GM19239 (cell line): ENCODE measurements at places on chromosomes 6 and 20.

DNA sequence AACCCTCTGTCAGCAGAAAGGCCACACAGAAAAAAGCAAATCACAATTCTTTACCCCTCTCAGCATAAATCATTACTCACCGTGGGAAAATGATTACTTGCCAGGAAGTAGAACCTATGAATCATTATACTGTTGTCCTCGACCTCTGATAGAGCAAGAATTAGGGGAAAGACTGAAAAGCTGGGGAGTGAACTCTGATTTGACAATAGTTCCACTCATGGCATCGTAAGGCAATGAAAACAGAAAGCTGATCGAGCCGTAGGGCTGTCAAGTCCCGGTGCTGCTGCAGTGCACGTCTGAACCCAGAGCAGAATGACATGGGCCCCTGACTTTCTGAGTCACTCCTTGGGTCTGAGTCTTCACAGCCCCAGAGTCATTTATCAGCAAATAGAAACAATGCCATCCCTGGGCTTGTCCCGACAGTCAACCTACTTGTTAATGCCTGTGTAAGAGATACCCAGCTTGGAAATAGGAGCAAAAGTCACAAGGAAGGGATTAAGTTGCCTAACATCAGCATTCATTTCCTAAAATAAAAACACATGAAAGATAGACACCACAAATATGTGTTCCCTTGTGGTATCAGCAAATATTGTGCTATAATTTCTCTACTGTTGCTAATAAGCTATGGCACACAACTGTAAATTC, 224.8 kb upstream of the MARCKS start:
- DNase-seq, result no peak

- DNase-seq, result no peak
Measured at GRCh38 chr6:155212106-155212505, 51.7 kb upstream of the CLDN20 start.

GRCh38 chr6:138957484-138957883, 30.6 kb downstream of the REPS1 start:
- no peak for DNase-seq

DNA sequence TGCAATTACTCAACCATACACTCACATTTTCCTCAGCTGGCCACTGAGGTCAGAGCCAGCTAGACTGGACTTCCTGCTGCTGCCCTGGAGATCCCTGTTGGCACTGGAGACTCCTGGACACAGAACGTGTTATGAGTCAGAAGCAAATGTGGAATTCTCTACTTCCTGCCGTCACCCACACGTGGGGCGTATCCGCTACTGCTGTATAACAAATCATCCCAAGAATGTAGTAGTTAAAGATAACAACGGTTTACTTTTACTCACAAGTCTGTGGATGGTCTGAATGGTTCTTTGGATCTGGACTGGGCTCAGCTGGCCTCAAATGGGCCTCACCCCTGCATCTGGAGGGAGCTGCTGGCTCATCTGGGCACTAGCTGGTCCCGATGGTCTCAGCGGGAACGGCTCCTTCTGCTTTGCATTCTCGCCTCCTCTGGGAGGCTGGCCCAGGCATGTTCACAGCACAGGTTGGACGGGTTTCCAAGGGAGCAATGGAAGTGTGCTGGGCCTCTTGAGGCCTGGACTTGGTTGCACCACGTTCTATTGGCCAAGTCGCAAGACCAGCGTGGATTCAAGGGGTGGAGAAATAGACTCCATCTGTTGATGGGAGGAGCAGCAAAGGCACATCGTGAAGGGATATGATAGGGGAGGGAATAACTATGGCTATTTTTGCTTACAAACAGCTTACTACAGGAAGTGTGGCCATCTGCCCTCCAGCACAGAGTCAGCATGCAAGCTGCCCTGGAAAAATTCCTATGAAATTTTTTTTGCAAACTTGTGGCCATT, 118.5 kb downstream of the SNX5 start:
- no peak for DNase-seq

GRCh38 chr6:14641423-14642135, 524.0 kb downstream of the CD83 start:
- DNase-seq, result no peak

DNA sequence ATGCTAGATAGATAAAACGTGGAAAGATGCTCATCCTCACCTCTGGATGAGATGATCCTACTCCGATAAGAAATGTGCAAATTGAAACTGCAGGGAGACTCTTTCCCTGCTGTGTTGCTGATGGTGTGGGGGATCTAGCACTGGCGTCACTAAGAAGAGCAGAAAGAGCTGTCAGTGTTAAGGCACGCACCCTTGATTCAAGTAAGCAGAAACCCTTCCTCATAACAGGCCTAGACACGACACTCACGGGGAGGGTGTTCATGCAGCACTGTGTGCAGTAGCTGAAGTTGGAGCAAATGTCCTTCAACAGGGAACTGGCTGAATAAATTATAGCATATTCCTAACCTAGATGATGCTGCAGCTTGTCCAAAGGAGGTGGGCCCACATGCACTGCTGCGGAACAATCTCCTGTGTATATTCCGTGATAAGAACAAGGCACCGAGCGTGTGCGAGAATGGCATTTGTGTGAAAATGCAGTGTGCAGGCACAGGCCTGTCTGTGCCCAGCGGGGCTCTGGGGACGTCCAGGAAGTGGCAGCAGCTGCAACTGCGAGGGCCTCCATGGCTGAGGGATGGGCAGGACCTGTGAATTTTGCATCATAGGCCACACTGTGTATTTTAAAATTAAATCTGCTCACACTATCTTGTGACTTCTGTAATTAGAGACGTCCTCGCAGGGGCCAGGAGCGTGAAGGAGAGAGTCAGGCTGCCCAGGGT, 64.0 kb downstream of the TCP11 start:
- no peak for DNase-seq
